ENCODE measurements at places on chromosomes 2 and 18. TPM values are rescaled to one million over a fixed set of nuclear protein-coding genes. Genes with fewer than 3 reads are reported as not detected.

The TXNDC2 gene
- 0.33 TPM for total RNA-seq

The LAPTM4A gene
- total RNA-seq, result 210 TPM

DNA sequence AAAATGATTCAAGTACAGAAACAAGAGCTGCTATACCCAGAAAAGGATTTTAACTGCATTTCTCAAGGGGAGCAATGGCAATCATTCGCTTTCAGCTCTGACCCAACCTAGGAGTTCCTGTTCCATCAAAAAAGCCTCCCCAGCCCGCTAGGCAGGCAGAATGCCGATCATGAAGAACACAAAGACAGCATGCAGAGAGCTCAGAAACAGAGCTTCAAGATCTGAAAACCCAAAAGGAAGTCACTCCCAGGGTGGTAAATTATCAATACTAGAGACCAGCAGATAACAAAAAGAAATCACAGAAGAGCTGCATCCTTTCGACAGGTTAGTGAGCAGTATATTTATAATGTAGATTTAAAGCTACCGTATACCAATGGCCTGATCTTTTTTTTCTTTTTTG lies 84.8 kb upstream of the CRIM1 start:
- DNase-seq, result no peak

DNA sequence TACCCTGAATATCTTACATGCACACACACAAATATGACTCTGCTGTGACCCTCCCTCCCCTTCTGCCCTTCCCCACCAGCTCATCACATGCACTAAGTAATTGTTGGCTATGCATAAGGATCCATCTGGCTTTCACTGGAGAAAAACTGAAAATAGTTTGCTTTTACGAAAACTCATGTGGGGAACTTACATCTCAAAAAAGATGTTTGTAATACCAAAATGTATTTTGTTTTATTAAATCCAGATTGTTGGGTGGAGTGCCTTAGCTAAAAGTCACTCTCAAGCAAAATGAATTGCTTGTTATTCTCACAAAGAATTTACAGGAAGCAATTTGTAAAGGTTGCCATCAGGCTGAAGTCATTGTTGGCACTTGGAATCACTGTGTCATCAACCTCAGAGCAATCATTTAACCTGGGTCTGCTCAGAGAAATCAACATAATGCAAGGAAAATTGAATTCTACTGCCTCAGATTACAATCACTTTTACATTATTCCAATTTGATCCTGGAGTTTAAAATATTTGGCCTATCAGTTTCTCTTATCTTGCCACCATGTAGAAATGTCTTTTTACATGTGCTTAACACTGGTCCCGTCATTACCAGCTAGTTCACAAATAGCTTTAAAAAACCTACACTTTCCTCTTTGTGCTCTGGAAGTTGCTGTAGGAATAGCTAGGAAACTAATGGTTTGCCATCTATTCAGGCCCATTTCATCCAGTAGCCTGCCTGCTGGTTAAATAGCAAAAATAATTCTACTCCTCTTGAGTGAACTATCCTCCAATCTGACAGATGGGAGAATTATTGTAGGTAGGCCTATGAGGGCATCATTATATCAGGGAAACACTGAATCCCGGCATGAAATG lies 90.3 kb upstream of the TMEM17 start:
- no peak for DNase-seq

DNA sequence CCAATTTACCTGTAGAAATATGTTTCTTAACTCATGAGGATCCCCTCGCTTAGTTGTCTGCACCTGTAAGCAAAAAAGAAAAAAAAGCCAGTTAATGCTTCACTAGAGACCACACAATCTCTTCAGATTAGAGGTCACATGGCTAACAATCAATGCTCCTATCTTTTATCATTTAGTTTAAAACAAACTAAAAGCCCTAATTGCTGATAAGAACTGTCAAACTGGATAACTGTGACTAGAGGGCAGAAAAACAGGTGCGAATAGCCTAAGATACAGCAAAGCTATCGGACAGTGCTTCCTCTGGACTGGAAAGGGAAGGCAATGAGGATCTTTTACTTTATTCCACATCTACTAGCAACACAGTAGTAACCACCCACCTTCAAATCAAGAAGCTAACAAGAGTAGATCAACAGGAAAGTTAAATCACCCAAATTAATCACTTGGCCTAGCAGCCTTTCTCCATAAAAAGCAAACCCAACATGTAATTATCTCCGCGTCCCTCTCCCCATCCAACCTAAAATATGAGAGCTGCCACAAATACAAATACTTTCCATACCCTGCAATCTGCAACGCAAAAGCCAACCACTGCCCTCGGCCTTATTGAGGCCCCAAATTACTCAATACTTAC lies 734 bp downstream of the SLC25A12 start:
- no peak for DNase-seq

GRCh38 chr18:59697236-59697932 lies at the start of gene CCBE1:
TSS of gene CCBE1 (minus strand) at chr18:59697423.
- peak; percentile 47 for DNase-seq
